Activated gamma-delta T cell treated with anti-CD3 and anti-CD28 coated beads, Interleukin-2, amount 50 U/mL, for 16 hours (primary cell): ENCODE measurements at places on chromosomes 5 and 9.

GRCh38 chr5:123090661-123091297, 1.7 kb downstream of the PRDM6 start:
- no peak for DNase-seq

DNA sequence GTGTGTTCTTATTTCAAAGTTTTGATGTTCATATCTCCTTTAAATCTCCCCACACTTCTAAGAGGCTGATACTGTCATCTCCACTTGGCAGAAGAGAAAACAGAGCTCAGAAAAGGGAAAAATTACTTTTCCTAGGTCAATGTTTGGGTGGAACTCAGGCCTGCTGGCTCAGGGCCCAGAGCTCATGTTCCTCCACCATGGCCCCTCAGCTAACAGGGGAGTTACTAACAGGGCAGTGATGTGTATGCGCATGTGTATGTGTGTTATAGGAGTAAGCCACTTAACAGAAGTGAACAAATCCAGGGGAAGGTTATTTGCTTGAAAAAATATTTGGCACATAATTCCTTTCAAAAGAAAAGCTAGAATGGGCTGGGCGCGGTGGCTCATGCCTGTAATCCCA, 2.5 kb downstream of the C1QTNF2 start:
- DNase-seq, result no peak

GRCh38 chr9:35112257-35113020, 3.2 kb downstream of the ATOSB start:
- DNase-seq, result no peak

GRCh38 chr9:130418776-130419175, 26.0 kb upstream of the ASS1 start:
- DNase-seq, result no peak

DNA sequence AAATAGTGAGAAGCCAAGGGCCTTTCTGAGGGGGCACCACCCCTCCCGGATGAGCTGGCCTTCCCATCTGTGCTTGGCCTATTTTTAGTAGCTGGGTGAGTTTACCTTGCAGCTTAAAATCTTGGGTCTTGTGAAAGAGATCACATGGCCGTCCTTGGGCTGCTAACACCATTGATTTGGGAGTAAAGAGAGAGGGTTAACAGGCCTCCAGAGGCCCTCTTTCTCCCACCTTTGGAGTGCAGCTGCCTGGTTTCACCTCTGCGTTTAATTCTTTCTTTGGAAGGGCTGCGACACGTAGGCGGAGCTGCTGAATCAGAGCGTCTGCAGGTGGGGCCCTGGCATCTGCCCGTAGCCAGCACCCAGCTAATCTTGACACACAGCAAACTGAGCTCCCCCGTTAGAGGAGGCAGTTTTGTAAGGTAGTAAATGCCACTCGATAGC, 12.8 kb downstream of the OLFM1 start:
- DNase-seq, result no peak

DNA sequence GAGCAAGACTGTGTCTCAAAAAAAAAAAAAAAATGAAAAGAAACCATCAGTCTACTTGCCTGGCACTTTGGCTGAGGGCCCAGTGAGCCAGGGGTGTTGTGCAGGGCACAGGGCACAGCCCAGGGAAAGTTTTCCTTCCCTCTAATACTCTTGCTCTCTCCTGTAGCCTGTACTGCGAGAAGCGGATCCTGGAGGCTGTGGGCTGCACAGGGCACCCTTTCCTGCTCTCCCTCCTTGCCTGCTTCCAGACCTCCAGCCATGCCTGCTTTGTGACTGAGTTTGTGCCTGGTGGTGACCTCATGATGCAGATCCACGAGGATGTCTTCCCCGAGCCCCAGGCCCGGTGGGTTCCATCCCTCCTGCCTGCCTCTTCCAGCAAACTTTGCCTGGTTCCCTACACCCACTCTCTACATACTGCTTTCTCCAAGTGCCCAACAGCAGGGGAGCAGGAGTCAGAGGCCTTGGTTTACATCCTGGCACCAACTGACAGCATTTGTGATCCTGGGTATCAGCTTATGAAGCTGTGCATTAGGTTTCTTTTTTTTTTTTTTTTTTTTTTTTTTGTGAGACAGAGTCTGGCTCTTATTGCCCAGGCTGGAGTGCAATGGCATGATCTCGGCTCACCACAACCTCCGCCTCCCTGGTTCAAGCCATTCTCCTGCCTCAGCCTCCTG, 7.2 kb downstream of the ZDHHC12 start:
- no peak for DNase-seq

GRCh38 chr5:94595281-94595840, 23.0 kb downstream of the KIAA0825 start:
- DNase-seq, result no peak

DNA sequence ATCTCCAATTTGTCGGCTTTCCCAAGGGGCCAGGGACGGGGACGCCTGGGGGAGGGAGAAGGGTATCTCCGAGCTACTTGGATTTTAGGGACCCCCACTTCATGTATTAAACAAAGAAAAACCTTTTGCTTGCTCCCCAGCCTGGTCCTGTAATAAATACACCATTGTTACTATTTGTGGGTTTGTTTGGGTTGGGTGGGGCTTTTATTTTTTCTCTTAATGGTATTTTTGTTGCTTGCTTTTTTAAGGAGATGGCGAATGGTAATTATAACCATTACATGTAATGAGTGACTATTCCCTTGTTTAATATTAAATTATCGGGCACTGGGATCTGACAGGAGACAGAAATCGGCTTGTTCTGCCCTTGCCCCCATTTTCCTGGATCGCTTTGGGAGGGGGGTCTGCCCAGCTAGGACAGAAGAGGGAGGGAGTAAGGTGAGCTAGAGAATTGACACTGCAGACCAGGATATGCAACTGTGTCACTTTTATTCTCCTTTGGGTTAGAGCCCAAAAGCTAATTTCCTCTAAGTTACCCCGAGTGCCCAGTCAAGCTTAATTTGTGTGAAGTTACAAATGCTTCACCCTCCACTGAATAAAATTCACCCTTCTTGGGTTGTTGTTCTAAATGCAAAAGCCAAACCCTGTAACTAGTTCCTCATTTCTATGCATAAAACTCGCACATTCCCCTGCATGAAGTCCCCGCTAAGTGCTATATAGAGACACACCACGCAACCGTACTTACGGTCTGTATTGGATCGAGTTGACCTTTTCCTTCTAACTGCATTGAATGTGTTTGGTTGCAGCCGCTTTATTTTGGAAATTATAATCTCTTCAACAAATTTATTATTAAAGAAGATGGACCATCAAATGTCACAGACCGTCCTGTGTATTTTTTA, 1.6 kb upstream of the ZNF608 start:
- no peak for DNase-seq

- DNase-seq, result no peak
These were observed 54.3 kb downstream of the FBN2 start for GRCh38 chr5:128483738-128484137.

- DNase-seq, result no peak
These were observed 12.1 kb downstream of the RHOBTB3 start for GRCh38 chr5:95743232-95743631.

DNA sequence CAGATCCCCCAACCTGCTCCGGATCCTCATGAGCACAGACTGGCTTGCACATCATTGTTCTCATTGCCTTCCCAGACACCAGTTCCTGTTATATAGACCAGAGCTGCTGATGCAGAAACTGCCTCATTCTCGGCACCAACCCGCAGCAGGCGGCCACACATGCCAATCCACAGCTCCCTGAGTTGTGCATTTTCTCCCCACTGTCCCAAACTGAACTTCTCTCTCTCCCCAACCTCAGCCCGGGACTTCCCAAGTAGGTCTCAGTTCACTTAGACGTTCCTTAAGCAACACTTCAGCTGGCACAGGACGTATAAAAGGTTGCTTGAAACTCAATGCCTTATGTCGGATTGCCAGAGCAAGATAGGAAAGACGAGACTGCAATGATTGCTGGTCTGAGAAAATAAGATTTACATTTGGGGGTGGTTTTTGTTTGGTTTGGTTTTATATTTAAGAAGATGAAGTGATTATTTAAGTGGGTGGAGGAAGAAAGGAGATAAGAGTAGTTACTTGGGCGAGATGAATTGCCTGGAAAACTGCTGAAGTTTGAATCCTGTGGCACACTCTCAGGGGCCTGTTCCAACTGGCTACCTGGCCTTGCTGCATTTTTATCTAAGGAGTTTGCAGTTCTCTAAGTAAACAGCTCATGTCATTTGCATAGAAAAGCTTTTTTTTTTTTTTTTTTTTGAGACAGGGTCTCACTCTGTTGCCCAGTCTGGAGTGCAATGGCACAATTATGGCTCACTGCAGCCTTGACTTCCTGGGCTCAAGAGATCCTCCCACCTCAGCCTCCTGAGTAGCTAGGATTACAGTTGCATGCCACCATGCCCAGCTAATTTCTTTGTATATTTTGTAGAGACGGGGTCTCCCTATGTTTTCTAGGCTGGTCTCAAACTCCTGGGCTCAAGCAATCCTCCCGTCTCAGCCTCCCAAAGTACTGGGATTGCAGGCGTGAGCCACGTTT, 155.4 kb downstream of the GOLPH3 start:
- no peak for DNase-seq
